ENCODE measurements at places on chromosomes 1 and 21.

GRCh38 chr21:36566644-36567043, 86.7 kb upstream of the CLDN14 start:
- DNase-seq, result no peak

DNA sequence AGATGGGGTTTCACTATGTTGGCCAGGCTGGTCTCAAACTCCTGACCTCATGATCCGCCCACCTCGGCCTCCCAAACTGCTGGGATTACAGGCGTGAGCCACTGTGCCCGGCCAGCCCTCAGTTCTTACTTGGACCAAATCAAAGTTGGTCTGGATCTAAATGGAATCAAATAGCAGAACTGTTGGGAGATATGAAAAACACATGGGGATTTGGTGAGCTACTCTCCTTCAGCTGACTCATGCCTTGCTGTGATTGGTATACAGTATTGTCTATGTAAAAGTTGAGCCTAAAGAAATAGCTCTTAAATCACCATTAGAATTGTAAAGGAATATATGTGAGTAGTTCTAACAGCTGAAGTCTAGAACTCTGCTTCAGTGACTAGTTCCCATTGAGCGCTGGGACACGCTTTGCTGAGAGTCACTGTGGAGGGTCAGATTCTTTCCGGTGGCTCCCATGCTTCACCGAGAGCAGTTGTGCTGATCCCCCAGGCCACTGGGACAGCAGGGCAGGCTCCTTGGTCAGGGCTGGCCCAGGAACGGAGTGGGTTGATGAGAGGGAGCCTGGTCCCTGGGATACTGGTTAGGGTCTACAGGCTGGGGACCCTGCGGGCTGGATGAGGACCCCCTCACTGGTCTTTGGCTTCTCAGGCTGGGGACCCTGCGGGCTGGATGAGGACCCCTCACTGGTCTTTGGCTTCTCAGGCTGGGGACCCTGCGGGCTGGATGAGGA, 14.0 kb downstream of the PKNOX1 start:
- DNase-seq, result no peak

DNA sequence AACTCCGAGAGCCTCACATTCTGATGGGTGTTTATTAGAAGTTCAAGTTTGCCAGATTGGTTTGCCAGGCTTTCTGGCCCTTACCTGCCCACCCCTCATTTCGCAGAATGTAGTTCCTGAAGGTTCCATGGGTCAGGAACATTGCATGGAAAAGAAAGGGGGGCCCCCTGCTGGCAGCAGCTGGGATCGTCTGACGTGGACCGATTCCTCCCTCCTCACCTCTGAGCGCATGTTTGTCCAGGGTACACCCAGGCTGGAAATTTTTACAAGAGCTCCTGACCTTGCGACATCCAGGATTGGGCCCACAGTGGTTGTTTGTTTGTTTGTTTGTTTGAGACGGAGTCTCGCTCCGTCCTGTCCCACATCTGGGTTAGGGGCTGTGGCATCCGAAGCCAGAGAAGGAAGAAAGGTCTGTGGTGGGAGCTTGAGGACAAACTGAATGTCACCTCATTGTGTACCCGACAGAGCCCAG, 126.0 kb upstream of the TMEM51 start:
- DNase-seq, result peak; percentile 61

GRCh38 chr1:25711555-25712298, 88.3 kb upstream of the SELENON start:
- no peak for DNase-seq

All from brain microvascular endothelial cell (primary cell).